ENCODE measurements at places on chromosomes 4 and X. TPM values are rescaled to one million over a fixed set of nuclear protein-coding genes. Genes with fewer than 3 reads are reported as not detected.

Gene KIT
- 13.1 TPM for total RNA-seq

Gene CENPVL2
- total RNA-seq: not detected

Gene USP17L17
- not detected for total RNA-seq

Gene RRH
- 0.19 TPM for total RNA-seq

Gene CFAP99
- total RNA-seq: not detected

Gene SSX2B
- total RNA-seq: not detected

Gene VCX3B
- total RNA-seq: not detected

Gene DCAF8L2
- total RNA-seq: not detected

Gene ERCC6L
- total RNA-seq: 0.05 TPM

Gene SPANXB1
- not detected for total RNA-seq

Gene PDCL2
- total RNA-seq: not detected

Gene NEIL3
- 0.46 TPM for total RNA-seq

Gene SOWAHB
- total RNA-seq: 0.19 TPM

Gene MSX1
- total RNA-seq: 20.8 TPM

Gene LIMCH1
- 68.0 TPM for total RNA-seq

Gene HAND2
- 3.5 TPM for total RNA-seq

Gene EPHA5
- total RNA-seq: 1.1 TPM

Gene ABCG2
- total RNA-seq: 1.6 TPM

Gene TCEAL6
- not detected for total RNA-seq

Gene MAGEA10
- not detected for total RNA-seq

Gene DGKK
- not detected for total RNA-seq

Gene PNMA6A
- 1.5 TPM for total RNA-seq

Gene FGF16
- total RNA-seq: 0.88 TPM

Gene IDUA
- total RNA-seq: 29.0 TPM

Gene CLDN2
- not detected for total RNA-seq

Gene TBX22
- not detected for total RNA-seq

Gene IL13RA1
- 54.1 TPM for total RNA-seq

Gene WDR19
- 24.3 TPM for total RNA-seq

Gene CTAG1B
- not detected for total RNA-seq

Gene SPOCK3
- not detected for total RNA-seq

Gene TRIM61
- 1.9 TPM for total RNA-seq

Gene PTPN13
- total RNA-seq: 20.9 TPM

Gene AMMECR1
- 5.6 TPM for total RNA-seq

Gene TRMT10A
- 3.1 TPM for total RNA-seq

Gene TRIM60
- total RNA-seq: not detected

Gene LNX1
- total RNA-seq: 4.7 TPM

Gene DDIT4L
- total RNA-seq: 4.4 TPM

Gene GAGE12J
- not detected for total RNA-seq

All from posterior vena cava (tissue), 2 donors.